OCI-LY7 (cell line): ENCODE measurements at places on chromosomes 2 and 18.

- DNase-seq = no peak
These were observed 109.3 kb upstream of the SMAD2 start for GRCh38 chr18:48039769-48040215.

- DNase-seq = no peak
These were observed 10.3 kb downstream of the FBLN7 start for GRCh38 chr2:112148477-112148876.

- no peak for DNase-seq
These were observed 2.9 kb downstream of the RNF144A start for GRCh38 chr2:6919901-6920742.

GRCh38 chr2:1802046-1802445, 57.7 kb upstream of the PXDN start:
- no peak for DNase-seq

DNA sequence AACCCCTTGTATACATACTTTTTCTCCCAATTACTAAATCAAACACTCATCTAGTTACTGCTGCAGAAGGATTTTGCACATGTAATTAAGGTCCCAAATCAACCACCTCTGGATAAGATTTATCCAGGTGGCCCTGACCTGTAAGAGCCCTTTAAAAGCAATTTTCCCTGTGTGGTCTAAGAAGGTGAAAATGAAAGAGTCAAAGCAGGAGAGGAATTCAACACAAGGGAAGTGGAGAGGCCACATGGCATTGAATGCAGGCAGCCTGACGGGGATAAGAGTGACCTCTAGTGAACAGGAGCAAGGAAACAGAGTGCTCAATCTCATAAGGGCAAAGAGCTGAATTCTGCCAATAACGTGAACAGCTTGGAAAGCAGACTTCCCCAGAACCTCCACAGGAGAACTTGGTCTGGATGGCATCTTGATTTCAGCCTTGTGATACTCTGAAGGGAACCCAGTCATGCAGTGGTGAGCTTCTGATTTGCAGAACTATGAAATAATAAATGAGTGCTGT, 27.2 kb downstream of the PPP3R1 start:
- peak; percentile 53 for DNase-seq

DNA sequence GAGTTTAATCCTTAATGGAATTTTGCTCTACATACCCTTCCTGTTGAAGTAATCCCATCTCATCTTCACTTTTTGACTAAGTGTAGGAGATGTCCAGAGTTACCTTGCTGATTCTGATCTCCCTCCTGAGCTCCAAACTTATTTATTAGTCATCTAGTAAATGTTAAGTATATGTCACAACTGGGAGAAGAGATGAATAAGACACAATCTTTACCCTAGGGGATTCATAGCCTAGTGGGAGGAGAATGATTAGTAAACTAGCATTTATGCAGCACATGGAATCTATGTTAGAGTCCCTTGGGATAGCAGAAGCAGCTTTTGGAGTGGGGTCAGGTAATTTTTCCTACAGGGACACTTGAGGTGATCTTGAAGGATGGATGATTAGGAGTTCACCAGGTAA, 20.7 kb downstream of the ACVR2A start:
- DNase-seq = no peak

DNA sequence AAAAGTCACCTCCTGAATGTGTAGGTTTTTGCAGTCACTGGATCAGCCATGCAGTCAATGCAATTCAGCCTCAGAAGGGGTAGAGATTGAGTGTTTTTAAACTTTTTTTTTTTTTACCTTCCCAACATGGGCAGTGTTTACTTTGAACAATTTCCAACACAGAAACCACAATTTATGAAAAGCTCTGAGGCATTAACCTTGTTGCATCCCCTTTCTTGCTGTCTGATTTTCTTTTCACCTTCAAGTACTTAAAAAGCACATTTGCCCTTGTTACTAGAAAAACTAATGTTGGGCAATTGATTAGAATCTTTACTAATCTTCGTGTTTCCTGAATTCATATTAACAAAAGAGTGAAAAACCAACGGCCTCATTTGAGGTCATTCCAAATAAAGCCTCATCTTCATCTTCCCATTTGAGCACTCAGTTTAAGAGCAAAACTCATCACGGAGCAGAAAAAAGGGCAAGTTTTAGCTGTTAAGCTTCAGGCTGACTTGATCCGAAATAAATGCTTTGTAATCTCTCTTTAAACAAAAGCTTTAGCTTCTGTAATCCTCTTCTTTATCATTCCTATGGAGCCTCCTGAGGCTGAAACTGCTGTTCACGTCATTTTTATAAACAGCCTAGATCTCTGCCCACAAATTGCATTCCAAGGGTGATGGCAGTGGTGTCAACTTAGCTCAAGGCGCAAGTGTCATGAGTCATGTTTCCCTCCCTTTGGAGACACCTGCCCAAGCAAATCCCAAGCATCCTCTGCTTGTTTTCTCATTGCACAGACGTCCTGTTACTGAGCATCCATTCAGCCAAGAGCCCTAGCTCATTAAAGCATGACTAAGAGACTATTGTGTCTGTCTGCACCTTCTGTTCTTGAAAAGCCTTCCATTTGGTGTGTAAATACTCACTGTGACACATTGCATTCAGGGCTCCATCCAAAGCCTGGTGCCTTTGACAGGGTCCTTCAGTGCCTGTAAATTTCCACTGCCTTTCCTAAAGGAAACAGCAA, 107.7 kb downstream of the HNMT start:
- no peak for DNase-seq

- no peak for DNase-seq
These were observed 101.9 kb downstream of the USP40 start for GRCh38 chr2:233464531-233465240.

GRCh38 chr2:26011609-26011989, 22.3 kb upstream of the RAB10 start:
- no peak for DNase-seq

DNA sequence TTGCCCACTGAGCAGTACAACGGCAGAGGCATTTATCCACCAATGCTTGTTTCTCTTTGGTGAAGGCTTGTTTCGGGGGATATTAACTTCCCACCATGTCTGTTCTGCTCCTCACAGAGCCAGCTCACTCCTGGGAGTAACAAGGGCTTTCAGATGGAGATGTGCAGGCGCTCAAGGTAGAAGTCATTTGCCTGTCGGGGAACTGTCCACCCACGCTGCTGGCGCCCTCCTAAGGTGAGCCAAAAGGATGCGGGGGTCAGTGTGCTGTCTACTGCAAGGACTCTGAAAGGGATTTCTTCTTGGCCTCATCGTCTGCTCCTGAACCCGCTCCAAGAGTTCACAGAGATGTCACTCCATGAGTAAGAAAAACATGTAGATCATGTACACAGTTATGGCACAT, 57.0 kb upstream of the CYRIA start:
- DNase-seq = no peak
